NCI-H1092 (cell line): ENCODE measurements at places on chromosomes 1 and 21.

- DNase-seq: peak; percentile 67
Measured at GRCh38 chr1:180643693-180644092, 11.9 kb downstream of the XPR1 start.

GRCh38 chr1:193569096-193569982 is 382.9 kb upstream of the B3GALT2 start:
- DNase-seq: no peak

GRCh38 chr1:174968750-174969244 is 30.9 kb upstream of the CACYBP start:
- DNase-seq: no peak

- DNase-seq: no peak
Measured at GRCh38 chr1:53618500-53619366, 120.2 kb downstream of the GLIS1 start.

DNA sequence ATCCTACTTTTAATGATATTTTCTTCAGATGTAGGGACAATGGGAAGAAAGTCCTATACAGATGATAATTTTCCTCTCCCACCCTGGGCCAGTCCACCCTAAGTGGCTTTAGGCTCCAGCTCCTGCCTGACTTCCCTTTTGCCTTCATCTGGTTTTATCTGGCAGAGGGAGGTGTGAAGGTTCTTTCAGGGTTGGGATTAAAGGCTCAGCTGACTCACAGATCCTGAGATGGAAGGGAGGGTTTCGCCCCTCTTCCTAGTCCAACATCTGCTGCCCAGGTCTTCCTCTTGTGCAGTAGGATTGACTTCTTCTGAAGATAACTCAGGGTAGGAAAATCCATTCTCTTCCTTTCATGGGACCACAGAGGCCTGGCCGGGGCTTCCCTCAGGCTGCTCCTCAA is 362.4 kb upstream of the KAZN start:
- no peak for DNase-seq

DNA sequence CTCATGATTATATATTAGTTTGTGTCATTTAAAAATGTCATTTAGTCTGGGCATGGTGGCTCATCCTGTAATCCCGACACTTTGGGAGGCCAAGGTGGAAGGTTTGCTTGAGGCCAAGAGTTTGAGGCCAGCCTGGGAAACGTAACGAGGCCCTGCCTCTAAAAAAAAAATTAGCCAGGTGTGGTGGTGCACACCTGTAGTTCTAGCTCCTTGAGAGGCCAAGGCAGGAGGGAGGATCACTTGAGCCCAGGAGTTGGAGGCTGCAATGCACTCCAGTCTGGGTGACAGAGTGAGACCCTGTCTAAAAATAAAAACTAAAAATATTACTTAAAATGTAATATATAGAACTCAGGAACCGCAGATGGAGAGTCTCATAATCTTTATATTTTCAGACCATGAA is 34.6 kb downstream of the RUNX3 start:
- DNase-seq: no peak

DNA sequence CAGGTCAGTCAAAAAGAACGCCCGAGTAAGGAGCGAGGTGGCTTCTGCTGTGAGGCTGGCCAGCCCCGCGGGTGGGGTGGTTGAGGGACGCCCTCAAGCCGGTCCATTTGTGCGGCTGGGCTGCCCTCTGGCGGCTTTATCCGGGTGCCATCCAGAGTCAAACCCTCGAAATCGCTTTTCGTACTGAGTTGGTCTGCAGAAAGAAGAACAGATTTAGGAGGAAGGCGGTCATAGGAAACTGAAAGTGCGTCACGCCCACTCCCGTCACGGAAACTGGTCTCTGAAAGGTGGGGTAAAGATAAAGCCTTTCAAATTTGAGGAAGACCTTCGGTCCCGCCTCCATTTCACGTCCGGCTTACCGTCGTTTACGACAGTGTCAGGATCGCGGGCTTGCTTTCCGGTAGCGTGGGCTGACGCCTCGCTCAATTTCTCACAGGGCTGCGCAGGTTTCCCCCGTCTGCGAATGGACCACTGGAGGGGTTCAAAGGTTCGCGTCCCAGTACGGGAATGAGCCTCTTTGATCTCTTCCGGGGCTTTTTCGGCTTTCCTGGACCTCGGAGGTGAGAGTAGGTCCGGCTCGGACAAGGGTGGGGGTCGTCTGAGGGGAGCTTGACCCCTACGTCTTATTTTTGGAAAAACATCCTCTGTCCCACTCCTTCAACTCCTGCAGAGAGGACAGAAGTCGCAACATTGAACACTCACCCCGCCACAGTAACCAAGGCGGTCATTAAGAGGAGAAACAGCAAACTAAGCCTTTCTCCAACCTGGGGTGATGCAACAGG is at the start of gene HAX1:
Gene HAX1, plus strand, starts transcription at position 413 of the 782 bp plus-strand sequence. Its CDS starts 95 bp downstream, at position 508.
- peak; percentile 96 for DNase-seq

GRCh38 chr1:209048941-209049669 is 534.4 kb upstream of the CAMK1G start:
- no peak for DNase-seq

DNA sequence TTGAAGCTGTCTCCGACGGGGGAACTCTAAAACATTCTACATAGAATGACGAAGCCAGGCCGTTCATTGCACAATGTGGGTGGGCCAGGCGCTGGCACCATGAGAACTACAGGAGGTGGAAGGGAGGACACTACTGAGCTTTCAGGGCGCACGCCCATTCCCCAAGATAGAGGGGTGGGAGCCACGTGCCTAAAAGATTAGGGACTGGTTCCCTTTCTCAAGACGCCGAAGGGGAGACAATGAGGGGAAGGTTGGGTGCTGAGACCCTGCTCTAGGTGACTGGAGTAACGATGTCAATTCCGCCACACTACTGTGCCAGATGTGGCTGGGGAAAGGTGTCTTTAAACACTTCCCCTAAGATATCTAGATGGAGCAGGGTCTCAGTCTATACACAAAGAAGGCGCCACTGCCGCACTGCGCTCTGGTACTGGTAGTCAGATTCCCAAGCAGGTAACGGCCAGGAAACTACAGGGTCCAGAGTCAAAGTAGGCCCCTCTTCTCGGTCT is 782 bp downstream of the CSDE1 start:
- DNase-seq: no peak

DNA sequence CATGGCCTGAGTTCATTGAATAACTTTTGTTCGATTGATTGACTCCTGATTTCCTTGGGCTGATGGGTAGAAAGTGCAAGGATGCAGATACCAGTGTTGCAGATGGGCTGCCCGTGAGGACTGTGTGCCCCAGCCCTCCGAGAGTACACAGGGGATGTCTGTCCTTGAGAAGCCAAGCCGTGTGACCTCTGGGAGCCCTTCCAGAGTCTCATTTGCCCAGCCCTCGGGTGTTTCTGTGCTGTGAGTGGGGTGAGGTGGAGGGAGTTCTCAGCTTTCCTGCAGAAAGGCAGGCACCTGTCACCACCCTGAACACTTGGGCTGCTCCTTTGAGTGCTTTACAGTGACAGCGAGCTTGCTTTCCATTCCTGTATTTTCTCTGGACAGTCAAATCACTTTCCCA is 96.4 kb upstream of the CACNA1E start:
- DNase-seq: no peak

- no peak for DNase-seq
Measured at GRCh38 chr1:8666389-8667167, 150.9 kb downstream of the RERE start.

DNA sequence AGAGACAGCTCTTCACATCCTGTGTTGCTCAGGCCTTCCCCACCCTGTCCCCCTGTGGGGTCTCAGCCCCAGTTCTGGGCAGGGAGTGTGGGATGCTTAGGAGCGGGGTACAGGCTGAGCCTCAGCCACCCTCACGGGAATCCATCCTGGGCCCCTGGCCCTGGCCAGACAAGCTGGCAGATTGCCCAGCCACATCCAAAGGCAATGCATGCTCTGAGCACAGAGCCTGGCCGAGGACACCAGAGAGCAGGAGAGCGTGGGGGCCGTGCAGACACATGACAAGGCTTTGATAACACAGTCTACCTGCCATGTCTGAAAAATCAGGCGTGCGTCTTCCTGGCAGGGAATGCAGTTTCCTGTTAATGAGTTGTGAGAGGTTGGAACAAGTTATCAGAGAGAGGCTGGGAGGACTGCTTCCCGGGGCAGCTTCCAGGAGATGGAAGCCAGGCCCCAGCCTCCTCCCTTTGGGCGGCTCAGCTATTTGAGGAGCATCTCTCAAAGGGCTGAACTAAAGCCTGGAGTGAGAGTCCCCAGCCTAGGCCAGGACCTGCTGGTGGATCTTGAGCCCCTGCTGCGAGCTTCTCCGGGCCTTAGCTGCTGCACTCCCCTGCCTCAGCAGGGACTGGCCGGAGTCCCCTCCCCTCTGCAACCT is 72.2 kb upstream of the SELENON start:
- DNase-seq: peak; percentile 85

GRCh38 chr1:20115479-20115878 is 3.9 kb downstream of the PLA2G2D start:
- no peak for DNase-seq

- DNase-seq: peak; percentile 36
Measured at GRCh38 chr1:117562581-117563491, 43.0 kb upstream of the TENT5C start.

DNA sequence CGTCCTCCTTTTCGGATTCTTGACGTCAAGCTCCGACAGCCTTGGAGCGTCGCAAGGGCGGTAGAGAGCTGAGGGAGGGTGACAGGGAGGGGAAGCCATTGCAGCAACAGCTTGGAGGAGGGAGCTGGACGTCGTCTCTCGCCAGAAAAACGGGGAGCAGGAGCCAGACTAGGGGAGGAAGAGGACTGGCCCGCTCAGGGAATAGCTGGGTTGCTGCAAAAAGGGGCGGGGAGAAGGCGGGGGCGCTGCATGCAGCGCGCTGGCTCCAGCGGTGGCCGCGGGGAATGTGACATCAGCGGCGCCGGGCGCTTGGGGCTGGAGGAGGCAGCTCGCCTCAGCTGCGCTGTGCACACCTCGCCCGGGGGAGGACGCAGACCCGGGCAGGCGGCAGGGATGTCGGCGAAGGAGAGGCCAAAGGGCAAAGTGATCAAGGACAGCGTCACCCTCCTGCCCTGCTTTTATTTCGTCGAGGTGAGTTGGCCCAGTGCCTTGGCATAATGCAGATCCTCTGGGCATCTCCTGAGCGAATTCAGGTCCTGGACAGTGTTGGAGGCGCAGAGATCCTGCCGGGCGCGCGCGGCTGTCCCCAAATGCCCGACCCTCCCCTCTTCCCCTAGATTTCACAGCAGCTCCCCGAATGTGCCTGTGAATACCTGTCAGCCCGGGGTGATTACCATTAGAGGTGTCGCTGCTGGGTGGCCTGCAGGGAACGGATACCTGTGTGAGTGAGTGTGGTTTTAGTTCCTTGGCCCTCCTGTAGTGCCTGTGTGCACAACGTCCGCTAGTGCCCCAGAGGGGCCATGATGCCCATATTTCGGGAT is at the start of gene PLPPR4:
Gene PLPPR4, plus strand, starts transcription at position 292 of the 821 bp plus-strand sequence. Its CDS starts 102 bp downstream, at position 394.
- DNase-seq: peak; percentile 22

DNA sequence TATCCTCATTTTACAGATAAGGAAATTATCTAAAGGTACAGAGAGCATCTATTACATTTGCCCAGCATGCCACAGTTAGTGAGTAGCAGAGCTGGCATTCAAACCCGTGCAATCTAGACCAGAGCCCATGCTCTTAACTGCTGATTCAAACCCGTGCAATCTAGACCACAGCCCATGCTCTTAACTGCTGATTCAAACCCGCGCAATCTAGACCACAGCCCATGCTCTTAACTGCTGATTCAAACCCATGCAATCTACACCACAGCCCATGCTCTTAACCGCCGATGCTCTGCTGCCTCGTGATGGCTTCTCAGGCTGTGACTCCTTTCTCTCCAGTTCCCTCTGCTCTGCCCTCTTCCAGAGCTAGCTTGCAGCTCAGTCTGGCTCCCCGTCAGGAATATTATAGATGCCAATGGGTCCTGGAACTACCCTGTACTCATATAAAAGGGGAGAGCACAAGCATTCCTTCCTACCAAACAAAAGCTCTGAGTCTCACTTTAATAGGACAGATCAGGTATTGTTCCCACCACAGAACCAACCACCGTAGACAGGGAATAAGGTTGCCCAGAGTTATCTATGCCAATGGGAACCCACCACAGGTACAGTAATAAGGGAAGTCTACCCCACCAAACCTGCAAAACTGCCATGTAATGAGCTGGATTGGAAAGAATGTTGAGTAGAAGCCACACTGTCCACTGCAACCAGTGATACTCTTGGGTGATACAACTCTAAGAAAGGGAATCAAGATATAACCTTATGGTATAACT is 78.4 kb downstream of the SMYD3 start:
- no peak for DNase-seq

GRCh38 chr1:93346421-93346993 is 800 bp downstream of the DR1 start:
- no peak for DNase-seq

- no peak for DNase-seq
Measured at GRCh38 chr1:217214551-217214950, 416.3 kb downstream of the GPATCH2 start.

- no peak for DNase-seq
Measured at GRCh38 chr1:201061049-201061448, 37.5 kb upstream of the KIF21B start.

- no peak for DNase-seq
Measured at GRCh38 chr1:59027177-59027576, 243.3 kb upstream of the JUN start.

DNA sequence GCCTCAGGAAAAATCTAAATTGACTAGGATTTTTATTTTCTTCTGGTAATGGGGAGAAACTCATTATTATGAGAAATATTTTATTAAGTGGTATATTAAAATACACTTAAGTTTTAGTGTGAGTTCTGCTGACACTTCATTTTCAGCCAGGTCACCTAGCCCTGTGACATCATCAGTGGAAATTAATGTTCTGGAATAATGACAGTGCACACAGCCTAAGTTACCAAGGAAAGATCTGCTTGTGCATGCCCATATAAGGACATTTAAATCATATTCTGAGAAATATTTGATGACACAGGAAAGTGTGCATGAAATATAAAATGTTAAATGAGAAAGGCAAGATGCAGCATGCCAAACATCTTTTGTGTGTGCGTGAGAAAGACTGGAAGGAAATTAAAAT is 102.0 kb downstream of the KIF14 start:
- DNase-seq: no peak

GRCh38 chr1:32759997-32760623 is 57.0 kb downstream of the YARS1 start:
- no peak for DNase-seq

DNA sequence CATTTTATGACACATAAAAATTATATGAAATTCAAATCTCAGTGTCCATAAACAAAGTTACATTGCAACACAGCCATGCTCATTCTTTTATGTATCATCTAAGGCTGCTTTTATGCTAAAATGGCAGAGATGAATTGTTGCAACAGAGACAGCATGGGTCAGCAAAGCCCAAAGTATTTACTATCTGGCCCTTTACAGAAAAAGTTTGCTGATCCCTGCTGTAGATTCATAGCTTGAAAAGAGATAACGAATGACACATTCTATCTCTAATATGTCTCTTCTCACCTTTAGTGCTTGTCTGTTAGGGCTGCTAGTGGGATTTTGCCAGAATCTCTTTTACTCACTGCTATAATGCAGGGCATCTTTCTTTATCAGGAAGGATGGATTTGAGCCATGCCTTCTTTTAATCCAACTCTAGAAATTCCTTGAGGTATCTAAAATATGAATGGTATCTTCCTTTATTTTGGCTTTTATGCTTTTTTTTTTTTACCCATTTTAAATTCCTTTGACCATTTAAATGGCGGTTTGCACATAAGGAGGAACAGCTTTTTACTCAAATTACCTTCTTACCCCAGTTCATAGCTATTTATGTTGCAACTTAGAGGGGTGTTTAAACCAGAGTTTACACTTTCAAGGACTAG is 598.2 kb downstream of the PLPP3 start:
- DNase-seq: no peak

- no peak for DNase-seq
Measured at GRCh38 chr1:208499026-208499425, 254.8 kb upstream of the PLXNA2 start.

GRCh38 chr1:179187043-179187442 is 42.4 kb downstream of the ABL2 start:
- no peak for DNase-seq
